AG04450 (cell line): ENCODE measurements at places on chromosomes 2 and 18. TPM values are rescaled to one million over a fixed set of nuclear protein-coding genes. Genes with fewer than 3 reads are reported as not detected.

DNA sequence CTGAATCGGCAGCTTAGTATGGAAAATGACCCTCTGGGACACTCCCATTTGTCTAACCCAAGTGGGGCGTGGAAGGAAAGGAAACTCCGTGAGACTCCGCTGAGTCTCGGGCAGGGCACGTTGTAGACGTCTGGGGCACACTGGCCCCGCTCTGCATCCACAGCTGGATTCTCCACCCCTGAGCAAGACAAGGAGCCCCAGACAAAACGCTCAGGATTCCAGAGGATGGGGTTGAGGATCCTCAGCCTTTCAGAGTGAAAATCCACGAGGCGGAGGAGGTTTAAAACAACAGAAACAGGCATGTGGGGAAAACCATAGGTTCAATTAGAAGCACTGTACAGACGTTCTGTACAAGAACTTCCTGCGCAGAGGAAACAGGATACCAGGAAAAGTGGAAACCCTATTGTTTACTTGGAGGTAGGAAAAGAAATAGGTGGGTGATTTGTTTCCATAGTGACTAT, 124.9 kb upstream of the ZNF236 start:
- no peak for DNase-seq

GRCh38 chr2:26767894-26768487, 3.9 kb downstream of the SLC35F6 start:
- DNase-seq, result no peak

DNA sequence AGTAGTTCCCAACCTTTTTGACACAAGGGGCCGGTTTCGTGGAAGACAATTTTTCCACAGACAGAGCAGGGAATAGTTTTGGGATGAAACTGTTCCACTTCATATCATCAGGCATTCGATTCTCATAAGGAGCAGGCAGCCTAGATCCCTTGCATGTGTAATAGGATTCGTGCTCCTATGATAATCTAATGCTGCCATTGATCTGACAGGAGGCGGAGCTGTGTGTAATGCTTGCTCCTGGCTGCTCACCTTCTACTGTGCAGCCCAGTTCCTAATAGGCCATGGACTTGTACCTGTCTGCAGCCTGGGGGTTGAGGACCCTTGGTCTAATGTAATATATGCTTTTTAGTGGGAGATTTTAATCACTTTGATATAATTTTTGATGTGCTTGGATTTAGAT, 188.7 kb upstream of the KLHL14 start:
- DNase-seq, result no peak

- DNase-seq, result no peak
Observed at GRCh38 chr2:157122776-157123175, 134.7 kb upstream of the GALNT5 start.

DNA sequence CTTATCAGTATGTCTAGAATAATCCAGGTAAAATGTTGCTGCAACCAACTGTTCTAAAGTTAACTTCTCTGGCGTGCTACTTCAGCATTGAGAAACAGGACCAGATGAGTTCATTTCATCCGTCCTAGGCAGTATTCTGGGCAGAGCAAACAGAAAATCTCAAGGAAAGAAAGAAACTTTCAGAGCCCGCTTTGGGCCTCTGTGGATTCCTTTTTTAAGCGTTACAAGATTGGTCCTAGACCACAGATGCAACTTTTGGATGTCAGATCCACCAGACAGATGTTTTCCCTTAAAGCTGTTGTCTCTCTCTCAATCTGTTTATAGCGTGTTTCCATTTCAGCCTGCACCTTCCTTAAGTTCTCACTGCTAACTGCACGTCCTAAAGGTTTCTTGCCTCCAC, 75.0 kb downstream of the BCL2 start:
- no peak for DNase-seq

DNA sequence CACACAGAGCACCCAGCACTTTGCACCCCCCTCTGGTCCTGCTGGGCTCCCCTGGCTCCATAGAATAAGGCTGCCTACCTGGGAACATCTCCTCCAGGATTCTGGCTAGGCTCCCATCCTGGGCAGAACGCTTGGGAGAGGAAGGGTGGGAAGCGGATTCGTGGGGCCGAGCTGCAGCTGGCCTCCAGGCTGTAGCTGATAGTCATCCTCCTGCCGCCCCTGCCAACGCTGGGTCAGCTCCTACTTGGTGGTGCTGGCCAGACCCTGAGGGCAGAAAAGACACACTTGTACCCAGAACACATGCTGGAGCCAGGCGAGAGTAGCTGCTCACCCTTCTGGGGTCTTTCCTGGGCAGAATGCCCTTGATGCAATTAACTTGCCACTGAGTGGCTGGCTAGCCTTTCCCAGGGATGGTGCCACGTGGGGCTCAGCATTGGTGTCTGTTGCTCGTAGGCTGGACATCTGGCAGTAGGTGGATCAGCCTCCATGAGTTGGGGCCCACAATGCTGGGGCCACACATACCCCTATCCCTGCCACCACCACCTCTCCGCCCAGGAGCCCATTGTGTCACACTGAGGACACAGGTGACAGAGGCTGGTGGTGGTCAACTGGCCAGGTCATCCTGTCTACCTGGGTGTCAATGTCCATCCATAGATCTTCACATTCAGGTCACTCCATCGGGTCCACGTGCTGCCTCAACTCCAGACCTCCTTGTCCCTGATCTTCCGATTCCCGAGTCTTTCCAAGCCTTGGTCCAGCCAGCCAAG, 112.8 kb downstream of the NDUFA10 start:
- no peak for DNase-seq

DNA sequence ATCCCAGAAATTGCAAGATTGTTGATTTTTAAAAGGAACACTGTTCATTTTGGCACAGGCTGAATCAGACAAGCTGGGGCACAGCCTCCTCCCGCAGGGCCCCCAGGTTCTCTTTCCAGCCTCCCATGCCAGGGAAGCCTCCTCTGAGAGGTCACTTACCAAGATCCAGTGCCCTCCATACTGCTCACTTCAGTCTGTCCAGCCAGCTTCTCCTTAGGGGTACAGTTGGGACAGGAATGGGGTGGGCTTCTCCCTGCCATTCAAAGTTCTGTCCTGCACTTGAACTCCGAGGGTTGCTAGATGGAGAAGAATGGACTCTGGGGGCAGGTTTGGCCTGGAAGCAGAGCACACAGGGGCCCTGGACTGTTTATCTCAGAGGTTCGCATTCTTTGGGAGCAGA, 7.5 kb upstream of the CYP26B1 start:
- DNase-seq, result no peak

DNA sequence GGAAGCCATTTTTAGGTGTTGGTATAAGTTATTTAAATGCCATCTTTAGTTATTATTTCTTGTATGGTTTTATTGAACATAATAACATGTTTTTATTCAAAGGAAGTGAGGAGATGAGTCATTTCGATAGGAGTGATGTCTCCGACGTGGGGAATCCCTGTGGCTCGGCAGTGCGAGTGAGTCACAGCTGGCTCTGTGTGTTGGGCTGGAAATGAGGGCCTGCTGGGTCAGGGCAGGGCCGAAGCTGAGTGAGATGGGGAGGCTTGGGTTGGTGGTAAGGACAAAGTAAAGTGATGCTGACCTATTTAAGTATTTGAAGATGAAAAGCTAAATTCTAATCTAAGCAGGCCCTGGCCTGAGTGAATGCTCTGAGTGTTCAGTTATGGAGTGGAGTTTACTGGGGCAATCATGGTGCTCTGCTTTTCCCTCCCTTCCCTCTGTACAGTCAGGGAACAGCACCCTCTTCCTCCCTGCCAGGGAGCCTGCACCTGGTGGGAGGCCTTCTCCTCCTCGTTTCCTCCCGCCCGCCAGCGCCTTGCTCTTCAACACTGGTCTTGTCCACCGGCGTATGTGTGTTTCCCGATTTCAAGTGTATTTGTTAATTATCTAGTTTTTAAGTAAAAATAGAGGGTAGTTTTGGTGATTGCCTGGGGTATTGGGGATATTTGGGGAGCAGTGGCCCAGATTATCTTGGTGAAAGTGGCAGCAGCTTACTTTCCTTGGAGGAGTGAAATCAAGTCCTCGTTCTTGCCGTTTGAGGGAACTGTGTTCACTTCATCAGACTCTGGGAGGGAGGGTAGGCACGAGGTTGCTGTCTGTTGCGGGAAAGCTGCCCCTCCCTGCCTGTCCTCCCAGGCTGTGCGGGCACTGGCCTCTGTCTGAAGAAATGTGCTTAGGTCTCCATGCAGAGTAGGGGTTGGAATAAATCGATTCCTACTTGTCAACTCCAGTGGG, 157.0 kb downstream of the LDLRAD4 start:
- DNase-seq, result peak; percentile 55

GRCh38 chr18:39842366-39842914, 2112.6 kb upstream of the PIK3C3 start:
- no peak for DNase-seq

GRCh38 chr2:163800951-163801381, 65.2 kb upstream of the FIGN start:
- peak; percentile 8 for DNase-seq

DNA sequence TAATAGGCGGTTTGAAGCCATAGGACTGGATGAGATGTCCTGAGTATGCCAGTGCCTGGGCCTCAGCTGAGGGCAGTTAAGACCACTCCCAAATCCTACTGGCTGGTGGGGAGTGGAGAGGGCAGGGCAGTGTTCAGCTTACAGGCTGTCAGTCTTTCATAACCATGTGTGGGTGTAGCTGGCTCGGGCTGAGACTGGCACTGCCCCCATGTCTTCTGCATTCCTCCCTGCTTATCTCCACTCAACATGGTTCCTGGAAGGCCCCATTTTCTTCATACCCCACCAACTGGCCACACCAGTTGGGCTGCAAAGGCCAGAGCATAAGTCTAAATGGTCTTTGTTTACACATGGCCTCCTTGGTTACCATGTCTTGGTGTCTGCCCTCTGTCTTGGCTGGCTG, 17.2 kb upstream of the IL37 start:
- DNase-seq, result no peak

- DNase-seq, result no peak
Observed at GRCh38 chr2:102667072-102667471, 47.7 kb downstream of the SLC9A2 start.

DNA sequence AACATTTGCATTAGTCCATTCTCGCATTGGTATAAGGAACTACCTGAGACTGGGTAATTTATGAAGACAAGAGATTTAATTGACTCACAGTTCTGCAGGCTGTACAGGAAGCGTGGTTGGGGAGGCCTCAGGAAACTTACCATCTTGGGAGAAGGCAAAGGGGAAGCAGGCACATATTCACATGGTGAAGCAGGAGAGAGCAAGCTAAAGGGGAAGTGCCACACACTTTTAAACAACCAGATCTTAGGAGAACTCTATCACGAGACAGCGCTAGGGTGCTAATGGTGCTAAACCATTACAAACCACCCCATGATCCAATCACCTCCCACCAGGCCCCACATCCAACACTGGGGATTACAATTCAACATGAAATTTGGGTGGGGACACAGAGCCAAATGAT, 201.7 kb upstream of the MGAT5 start:
- DNase-seq, result no peak

DNA sequence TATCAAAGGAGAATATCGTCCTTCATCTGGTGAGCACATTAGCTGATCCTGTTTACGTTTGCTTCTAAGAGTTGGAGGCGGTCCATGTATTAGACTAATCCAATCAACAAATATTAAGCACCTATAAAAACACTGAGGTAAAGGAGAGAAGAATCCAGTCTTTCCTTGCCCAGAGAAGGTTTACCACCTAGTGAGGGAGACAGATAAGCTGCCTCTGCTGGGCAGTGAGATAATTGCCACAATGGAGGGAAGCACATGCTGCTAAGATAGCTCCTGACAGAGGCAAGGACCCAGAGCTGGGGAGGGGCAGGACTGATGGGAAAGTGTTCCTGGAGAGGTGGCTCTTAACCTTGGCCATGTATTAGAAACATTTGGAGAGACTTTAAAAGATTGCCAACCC, 36.7 kb upstream of the ST8SIA5 start:
- no peak for DNase-seq

- no peak for DNase-seq
Observed at GRCh38 chr18:57940166-57940660, 103.8 kb upstream of the NEDD4L start.

- DNase-seq, result no peak
Observed at GRCh38 chr2:56960581-56960980, 776.8 kb downstream of the CCDC85A start.

- DNase-seq, result no peak
Observed at GRCh38 chr2:138504546-138505235, 3.1 kb downstream of the SPOPL start.

GRCh38 chr18:34738175-34738894, 28.2 kb downstream of the DTNA start:
- DNase-seq, result no peak

GRCh38 chr2:8999797-9000196, 3.7 kb downstream of the MBOAT2 start:
- no peak for DNase-seq

DNA sequence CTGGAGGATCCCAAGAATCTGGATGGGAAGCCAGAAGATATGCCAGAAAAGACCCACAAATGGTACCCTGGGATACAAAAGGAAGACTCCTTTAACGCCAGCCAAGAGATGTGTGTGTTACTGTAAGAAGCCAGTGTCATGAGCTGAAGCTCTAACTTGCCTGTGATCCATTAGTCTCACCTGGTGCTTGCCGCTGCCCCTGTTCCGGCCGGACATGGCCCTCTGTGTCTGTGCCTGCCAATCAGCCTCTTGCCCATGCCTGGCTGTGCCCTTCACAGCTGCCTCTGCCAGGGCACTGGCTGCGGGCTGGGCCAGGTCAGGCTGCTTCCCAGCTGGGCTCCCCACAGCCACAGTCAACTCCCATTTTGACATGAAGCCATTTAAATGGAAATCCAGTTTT, 55.4 kb downstream of the POU3F3 start:
- no peak for DNase-seq

DNA sequence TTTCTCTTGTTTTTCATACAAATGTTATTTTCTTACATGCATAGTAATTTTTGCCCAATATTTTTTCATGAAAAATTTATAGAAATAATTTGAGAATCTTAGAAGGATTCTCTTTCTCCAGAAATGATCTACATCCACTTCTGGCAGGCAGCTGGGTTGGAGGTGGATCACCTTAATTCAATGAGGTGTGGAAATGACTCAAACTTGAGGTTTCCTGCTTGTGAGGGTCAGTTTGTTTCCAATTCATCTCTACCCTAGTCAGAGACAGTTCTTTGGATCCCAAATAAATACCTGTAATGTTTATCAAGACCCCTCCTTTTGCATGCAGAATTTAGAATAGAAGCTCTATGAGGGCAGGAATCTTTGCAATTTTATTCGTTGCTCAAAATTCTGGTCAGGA, 35.0 kb upstream of the DYNAP start:
- DNase-seq, result no peak

DNA sequence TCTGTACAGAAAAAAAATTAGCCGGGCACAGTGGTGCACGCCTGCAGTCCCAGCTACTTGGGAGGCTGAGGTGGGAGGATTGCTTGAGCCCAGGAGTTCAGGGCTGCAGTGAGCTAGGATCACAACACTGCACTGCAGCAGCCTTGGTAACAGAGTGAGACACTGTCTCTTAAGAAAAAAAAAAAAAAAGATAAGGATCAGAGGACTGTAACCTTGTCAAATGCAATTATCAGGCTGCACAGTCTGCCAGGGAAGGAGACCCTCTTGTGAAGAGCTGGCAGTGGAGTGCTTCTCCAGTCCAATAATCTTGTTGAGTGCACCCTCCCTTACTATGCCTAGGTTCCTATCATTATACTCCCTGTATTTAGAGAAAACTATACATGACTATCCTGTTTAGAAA, 330.7 kb downstream of the PDE11A start:
- DNase-seq, result no peak

STPG4 gene
- polyA plus RNA-seq, result 0.05 and 0.14 TPM in 2 replicates

STAMBP gene
- polyA plus RNA-seq, result 48.3 and 54.5 TPM in 2 replicates

CTAGE1 gene
- 0.05 TPM in 1 of 2 replicates, not detected in the other for polyA plus RNA-seq

SERPINB3 gene
- polyA plus RNA-seq, result not detected in 2 replicates

SEMA4F gene
- polyA plus RNA-seq, result 6.8 and 7.0 TPM in 2 replicates

ZNF397 gene
- 9.7 and 11.0 TPM in 2 replicates for polyA plus RNA-seq

UGT1A10 gene
- not detected in 2 replicates for polyA plus RNA-seq

PARD6G gene
- 9.6 and 11.2 TPM in 2 replicates for polyA plus RNA-seq

ANTXR1 gene
- 101 and 113 TPM in 2 replicates for polyA plus RNA-seq

PRKAG3 gene
- not detected in 2 replicates for polyA plus RNA-seq
